CD14-positive monocyte (primary cell): ENCODE measurements at places on chromosomes 3 and 15. TPM values are rescaled to one million over a fixed set of nuclear protein-coding genes. Genes with fewer than 3 reads are reported as not detected.
A peak's percentile ranks its signal among the peaks of the same experiment; 100 is the strongest.

CPEB1 gene
- polyA plus RNA-seq: not detected

GPR149 gene
- polyA plus RNA-seq: not detected in 2 replicates

- no peak overlapping the region for H3K4me3 ChIP-seq
- H3K4me1 ChIP-seq: peaks cover 87% of the 10 kb centered on the region
- peak; percentile 94 for DNase-seq
- H3K27ac ChIP-seq: peak overlapping the region; percentile 62
Observed at GRCh38 chr3:5194801-5195509, 7.4 kb downstream of the EDEM1 start.

- no peaks in the 10 kb centered on the region for H3K4me1 ChIP-seq
- no peaks in the 10 kb centered on the region for H3K36me3 ChIP-seq
- peak; percentile 40 for DNase-seq
- no peaks in the 10 kb centered on the region for H3K27me3 ChIP-seq
- H3K27ac ChIP-seq: no peak overlapping the region
- no peak overlapping the region for H3K4me3 ChIP-seq
Observed at GRCh38 chr3:108489776-108490175, 20.6 kb downstream of the MYH15 start.

DNA sequence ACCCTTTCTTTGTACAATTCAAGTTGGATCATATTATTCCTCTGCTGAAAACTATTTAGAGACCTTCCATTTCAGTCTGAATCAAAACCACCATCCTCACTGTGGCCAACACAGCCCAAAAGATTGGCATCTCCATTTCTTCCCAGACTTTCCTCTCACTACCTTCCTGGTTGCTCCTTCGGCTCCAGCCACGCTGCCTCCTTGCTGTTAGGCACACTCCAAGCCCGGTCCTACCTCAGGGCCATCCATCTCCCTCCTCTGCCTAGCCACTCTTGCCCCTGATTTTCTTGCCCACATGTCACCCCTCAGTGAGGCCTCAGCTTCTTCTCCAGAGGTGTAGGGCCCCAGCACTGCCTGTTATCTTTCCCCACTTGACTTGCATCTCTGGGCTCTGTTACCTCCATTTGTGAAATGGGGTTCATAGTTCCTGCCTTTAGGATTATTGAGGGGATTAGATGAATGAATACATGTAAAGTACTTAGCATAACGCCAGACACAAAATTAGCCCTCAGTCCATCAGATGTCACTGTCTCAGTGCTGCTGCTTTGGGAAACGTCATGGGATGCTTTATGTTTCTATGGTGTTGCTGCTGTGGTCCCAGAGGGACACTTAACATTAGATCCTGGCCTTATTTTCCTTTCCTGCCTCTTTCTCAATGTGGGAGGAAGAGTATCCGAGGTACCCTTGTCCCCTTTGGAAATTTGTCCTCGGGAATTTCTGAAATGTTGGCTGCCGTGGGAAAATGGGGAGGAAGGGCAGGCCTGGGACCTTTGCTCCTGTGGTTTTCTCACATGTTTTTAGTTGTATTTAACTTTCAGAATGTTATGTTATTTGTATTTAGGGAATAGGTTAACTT lies 31.3 kb downstream of the SNRK start:
- DNase-seq: no peak
- peaks cover 13% of the 10 kb centered on the region for H3K4me1 ChIP-seq
- peaks cover 10% of the 10 kb centered on the region for H3K36me3 ChIP-seq

- no peak overlapping the region for H3K4me3 ChIP-seq
- no peaks in the 10 kb centered on the region for H3K4me1 ChIP-seq
- no peak for DNase-seq
- H3K36me3 ChIP-seq: no peaks in the 10 kb centered on the region
- no peak overlapping the region for H3K27ac ChIP-seq
- H3K27me3 ChIP-seq: no peaks in the 10 kb centered on the region
Observed at GRCh38 chr3:96863129-96863740, 48.8 kb downstream of the EPHA6 start.

DNA sequence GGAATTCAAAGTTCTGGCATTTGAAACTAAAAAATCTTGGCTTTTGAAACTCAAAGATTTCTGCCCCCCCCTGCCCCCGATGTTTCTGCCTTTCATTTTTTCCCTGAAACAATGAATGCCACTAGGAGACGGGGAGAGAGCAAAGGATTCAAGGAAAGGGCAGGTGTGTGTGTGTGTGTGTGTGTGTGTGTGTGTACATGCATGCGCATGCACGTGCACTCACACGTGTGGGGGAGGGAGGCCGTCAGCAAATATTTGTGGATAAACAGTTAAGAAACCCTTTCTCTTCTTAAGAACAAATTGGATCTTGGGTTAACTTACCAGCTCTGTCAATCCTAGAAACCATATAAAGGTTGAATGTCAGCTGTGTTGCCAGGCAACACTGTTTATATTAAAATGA lies 29.2 kb upstream of the CCDC174 start:
- DNase-seq: no peak
- no peaks in the 10 kb centered on the region for H3K27me3 ChIP-seq
- H3K27ac ChIP-seq: no peak overlapping the region
- H3K36me3 ChIP-seq: no peaks in the 10 kb centered on the region
- H3K4me3 ChIP-seq: no peak overlapping the region
